ENCODE measurements at places on chromosomes 3 and 15.

- DNase-seq = no peak
Measured at GRCh38 chr3:26118165-26118564, 328.3 kb downstream of the OXSM start.

- no peak for DNase-seq
Measured at GRCh38 chr3:138256022-138256421, 68.9 kb downstream of the ARMC8 start.

DNA sequence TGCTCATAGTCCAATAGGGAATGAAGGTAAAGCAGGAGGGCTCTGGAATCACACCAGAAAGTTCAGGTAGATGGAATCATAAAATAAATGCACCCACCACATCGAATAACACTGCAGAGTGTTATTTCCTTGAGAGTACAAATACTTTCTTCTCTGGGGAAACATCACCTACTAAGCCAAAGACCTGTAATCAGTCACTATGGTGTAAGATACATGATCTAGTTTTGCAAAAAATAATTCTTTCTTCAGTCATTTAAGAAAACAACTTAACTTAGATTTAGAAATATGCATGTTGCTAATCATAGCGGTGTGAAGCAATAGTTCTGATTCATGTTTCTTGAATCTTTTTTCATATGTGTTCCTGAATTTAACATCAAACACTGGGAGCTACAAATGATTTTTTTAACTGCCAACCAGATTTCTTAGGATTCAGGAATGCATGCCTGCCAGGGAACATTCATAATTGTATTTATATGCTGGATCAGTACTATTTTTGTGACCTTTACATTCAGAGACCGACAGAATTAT, 40.2 kb upstream of the MEIS2 start:
- no peak for DNase-seq

DNA sequence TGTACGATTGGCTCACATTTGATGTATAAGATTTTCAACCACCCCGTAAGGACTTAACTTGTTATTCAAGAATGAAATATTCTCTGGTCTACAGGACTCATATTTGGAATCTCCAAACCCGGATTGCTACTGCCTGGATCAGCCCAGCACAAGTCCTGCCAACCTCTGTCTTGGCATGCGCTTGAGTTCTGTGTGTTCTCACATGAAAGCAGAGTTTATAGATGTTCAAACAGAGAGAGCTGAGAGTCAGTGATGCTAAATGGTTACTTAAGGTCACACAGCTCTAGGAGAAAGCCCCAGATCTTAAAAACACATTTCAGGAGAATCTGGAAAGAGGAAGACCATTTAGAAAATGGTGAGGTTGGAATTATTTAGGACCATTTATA, 268.0 kb upstream of the TBL1XR1 start:
- no peak for DNase-seq

All from stimulated activated effector memory CD8-positive, alpha-beta T cell treated with anti-CD3 and anti-CD28 coated beads, Interleukin-12 subunit alpha, Interleukin-12 subunit beta, amount 100 ng/mL, for 72 hours (primary cell).